ENCODE measurements at places on chromosomes 6 and 20.

DNA sequence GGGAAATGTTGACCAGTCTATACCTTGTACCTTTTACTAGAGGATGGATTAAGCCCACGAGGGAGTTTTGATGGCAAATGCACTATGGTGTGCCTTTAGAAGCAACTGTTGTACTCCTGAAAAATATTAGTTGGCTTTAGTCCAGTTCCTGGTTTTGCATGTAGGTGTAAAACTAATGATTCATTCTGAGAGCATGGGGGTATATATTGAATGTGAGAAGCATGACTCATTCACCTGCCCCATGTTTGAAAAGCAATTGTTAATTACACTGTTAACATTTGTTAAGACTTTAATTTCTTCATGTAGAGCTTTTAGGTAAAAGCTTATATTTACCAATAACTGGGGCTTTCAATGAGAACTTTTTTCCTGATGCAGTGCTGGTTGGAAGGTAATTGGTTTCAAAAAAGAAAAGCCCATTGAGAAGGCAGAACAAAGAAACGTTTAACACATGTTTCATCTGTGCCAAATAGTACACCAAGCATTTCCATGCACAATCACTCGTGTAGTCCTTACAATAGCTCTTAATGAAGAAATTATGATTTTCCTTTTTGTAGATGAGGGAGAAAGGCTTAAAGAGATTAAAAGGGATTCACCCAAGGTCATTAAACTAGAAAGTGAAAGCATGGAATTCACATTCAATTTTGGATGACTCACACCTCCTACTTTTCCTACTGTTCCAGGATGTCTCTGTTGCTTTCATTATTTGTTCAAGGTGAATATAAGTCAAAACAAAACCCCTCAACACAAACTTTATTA lies 134.1 kb downstream of the CCDC170 start:
- DNase-seq, result no peak

DNA sequence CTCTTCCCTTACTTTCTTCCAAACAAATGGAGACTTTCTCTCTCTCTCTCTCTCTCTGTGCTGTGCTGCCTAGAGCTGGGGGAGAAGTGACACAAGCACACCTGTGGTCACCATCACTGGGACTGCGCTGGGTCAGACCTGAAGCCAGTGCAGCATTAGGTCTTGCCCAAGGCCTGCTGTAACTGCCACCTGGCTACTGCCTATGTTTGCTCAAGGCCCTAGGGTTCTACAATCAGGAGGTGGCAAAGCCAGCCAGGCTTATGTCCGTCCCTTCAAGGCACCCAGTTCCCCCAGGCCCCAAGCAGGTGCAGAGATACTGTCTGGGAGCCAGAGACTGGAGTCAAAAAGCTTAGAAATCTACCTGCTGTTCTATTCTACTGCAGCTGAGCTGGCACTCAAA lies 49.4 kb upstream of the TOP1 start:
- DNase-seq, result no peak

- no peak for DNase-seq
Observed at GRCh38 chr6:33850296-33850695, 46.5 kb upstream of the MLN start.

- no peak for DNase-seq
Observed at GRCh38 chr6:3504354-3504753, 47.5 kb upstream of the SLC22A23 start.

- no peak for DNase-seq
Observed at GRCh38 chr6:141105481-141105880, 1027.2 kb upstream of the GJE1 start.

Measured in CD4-positive, alpha-beta T cell treated with Interferon alpha-2 for 1 hour (primary cell).